ENCODE measurements at places on chromosomes 3 and 15.

GRCh38 chr15:51401051-51401780, 59.8 kb downstream of the GLDN start:
- DNase-seq: no peak

- no peak for DNase-seq
Measured at GRCh38 chr3:99526921-99527320, 111.5 kb upstream of the COL8A1 start.

- DNase-seq: no peak
Measured at GRCh38 chr15:83064859-83065258, 2.2 kb downstream of the BTBD1 start.

GRCh38 chr15:67968564-67968963, 85.6 kb upstream of the PIAS1 start:
- DNase-seq: no peak

DNA sequence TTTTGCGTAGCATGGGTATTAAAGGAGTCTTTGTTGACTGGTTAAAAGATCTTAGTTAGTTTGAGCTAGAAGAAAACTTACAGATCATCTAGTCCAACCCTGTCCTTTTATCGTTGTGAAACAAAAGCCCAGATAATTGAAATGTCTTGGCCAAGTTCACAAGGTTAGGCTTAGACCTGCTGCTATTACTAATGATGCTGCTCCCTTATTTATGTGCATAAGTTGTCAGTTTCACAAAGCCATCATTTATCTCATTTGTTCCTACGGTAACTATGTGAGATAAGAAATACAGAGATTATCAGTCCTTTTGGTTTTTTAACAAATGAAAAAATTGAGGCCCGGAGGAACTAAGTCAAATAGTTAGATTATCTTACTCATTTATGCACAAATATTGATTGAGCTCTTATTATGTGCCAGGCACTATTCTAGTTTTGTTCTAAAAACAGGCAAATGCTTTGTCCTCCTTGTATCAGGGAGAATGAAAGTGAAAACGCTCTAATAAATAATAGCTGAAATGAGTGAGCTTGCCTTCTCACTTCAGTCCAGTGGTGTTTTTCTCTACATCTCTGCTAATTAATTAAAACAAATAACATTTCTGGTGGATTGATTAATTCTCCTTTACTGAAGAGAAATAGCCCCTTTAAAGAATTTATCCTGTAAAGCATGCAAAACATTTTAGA, 49.1 kb upstream of the TPRG1 start:
- no peak for DNase-seq

DNA sequence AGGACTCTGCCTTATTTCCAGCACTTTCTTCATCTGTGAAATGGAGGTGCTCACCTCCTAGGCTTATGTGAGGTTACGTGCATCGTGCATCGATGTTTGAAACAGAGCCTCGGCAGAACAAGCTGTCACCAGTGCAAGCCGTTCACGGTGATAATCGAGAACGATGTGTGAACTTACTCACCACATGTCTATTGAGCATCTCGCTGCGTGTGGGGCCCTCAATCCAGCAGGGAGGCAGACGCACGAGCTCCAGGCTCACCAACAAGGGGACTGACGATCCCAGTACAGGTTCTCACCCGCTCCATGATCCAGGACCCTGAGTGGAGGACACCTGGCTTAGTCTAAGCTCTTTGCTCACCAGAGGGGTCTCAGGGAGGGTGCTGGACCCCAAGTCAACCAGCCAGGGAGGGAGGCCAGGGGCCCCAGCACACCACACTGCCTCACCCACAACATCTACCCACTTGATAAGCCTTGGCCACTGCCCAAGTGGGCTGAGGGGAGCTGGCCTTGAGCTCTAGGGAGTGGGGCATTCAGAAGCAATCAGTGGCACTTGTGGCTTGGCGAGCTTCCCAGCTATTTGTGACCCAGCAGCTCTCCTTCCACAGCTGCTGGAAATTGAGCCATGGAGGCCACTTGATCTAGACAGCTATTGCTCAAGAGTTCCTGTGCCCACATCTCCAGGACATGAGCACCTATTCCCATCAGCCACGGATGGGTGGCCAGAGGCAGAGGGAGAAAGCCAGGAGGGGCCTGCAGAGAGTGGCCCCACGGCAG, 34.4 kb upstream of the SLC6A1 start:
- DNase-seq: no peak

GRCh38 chr3:177885063-177885462, 651.2 kb upstream of the KCNMB2 start:
- DNase-seq: no peak

DNA sequence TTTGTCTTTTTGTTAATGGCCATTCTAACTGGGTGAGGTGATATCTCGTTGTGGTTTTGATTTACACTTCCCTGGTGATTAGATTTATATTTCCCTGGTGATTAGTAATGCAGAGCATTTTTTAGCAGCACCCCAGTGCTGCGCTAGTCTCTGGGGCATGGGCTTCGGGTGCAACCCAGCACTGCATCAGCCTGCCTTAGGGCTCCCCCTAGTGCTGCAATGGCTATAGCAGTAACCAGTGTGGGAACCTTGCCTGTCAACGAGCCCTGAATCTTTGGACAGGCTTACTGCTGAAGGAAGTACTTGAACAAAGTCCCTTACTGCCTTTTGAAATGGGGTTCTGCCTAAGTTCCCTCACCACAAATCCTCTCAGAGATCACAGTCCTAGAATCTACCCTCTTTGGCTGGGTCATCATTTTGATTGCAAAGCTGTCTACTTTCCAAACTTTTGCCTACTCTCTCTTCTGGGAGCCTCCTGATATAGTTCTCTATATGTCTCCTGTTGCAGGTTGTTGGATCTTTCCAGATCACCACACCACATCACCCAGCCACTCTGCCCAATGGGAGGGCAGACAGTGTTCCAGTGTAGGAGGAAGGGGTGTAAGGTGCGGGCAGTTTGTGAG, 79.2 kb upstream of the CCNL1 start:
- peak; percentile 46 for DNase-seq

DNA sequence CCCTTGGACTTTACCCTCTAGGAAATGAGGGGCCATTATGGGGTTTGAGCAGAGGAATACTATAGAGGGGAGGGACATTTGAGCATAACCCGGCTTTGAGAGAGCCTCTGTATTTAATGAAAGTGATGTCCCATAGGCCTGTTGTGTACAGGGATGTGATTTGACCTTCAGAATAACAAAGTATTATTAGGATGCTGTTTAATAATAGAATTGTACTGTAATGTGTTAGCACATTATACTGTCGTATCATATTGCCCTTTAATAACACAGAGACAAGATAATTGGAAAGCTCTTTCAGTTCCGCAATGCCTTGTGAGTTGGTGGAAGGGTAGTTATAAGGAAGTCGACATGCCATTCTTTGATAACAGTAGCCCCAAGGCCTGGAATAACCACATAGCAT, 328.3 kb downstream of the RYR3 start:
- DNase-seq: no peak

DNA sequence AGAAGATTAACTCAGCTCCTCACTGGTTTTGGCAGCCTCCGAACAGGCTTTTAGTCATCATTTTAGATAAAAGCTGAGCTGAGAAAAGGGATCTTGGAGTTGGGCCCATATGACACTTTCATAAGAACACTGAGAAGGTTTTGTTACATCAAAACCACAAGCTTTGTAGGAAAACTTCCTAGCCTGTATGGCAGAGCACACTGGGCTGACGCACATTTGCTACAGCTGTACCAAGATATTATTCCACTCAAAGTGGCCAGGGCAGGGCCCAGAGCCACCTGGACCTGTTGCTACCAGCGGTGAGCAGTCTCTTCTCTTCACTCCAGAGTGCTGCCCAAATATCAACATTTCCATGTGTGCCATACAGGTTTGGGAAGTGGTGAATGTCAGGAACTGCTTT, 160.5 kb upstream of the CCDC54 start:
- DNase-seq: no peak

GRCh38 chr3:129015388-129016105, 14.4 kb downstream of the EFCC1 start:
- DNase-seq: no peak

DNA sequence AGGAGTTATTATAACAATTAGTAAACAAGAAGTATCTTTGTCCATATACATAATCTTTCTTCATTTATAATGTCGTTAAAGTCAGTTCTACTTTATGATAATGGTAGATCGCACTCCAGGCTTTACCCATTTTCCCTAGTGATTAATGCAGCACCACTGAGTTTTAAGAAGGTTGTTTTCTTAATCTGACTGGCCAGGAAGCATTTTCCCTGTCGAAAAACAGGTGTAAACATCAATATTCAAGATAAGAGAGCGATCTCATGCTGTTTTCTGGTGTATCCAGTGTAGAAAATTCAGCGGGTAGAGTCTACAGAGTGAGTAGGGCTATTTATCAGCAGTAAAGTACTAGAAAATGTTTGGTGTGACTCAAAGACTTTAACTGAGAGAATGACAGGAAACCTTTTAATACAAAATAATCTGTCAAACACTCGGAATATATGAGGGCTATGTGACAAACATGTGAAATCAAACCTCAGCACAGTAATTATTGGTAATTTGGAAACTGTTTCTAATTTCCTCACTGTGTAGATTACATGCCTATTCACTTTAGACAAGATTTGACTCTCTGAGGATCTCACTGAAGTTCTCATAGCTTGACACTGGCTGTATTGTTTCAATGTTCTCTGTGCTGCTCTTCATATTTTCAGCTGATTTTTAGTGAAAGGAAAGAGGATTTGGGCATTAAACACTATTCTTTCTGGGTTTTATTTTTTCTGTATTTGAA, 1013.2 kb downstream of the VGLL3 start:
- DNase-seq: no peak

- DNase-seq: peak; percentile 61
Measured at GRCh38 chr15:70322051-70322668, 224.4 kb upstream of the TLE3 start.

DNA sequence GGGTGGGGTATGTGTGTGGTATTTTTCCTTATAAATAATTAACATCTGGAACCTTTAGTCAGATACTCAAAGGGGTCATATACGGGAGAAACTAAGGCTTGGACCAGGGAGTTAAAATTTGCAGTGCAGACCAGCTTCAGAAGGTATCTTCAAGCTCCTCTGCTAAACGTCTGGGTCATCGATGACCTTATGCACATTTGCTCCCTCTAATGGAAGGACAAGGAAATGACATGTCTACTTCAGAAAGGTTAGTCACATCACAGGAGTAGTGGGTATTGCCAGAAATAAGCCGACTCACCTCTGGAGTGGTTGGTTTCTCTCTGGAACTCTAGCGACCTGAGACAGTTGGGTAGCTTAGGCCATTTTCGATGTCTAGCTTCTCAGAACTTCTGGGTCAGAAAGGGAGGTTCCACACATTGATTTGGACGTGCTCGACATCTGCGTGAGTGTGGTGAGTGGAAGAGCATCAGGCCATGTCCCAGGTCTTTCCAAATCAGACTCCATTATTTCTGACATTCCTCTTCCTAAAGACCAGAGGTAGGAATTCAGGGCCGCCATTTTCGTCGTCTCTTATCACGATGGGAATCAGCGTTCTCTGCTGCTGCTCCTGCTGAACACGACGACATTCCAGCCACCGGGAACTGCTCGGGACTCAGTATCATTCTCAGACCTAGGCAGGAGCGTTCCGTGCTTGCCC, 31.8 kb upstream of the RASA2 start:
- peak; percentile 54 for DNase-seq

GRCh38 chr15:66986951-66987350, 78.5 kb upstream of the SMAD3 start:
- DNase-seq: no peak

GRCh38 chr15:40534371-40534770, 30.5 kb downstream of the CCDC32 start:
- no peak for DNase-seq

DNA sequence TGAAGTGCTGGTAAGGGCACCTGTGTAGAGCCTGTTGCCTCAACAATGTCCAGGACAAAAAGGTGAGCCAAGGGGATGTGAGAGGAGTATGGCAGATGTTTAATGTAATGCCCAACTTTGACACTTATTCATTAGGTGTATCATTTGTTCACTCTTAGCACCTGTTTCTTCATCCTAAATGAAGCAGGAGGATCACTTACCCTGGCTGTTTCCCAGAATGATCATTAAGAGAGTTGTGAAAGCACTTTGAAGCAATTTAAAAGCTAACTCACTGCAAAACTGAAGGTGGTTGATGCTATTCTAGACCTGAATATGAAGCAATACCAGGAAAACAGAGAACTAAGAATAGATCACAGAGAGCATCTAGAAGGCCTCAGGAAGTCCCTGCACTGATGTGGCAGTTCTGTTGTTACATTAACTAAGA, 3.4 kb upstream of the HHLA2 start:
- peak; percentile 58 for DNase-seq

GRCh38 chr3:6449099-6449498, 411.8 kb upstream of the GRM7 start:
- no peak for DNase-seq

GRCh38 chr3:184982076-184982475, 170.1 kb downstream of the VPS8 start:
- DNase-seq: no peak

- no peak for DNase-seq
Measured at GRCh38 chr15:39195961-39196486, 384.9 kb upstream of the THBS1 start.

- DNase-seq: no peak
Measured at GRCh38 chr15:79455943-79456342, 23.8 kb downstream of the MINAR1 start.

- DNase-seq: no peak
Measured at GRCh38 chr3:146590521-146590920, 14.6 kb downstream of the PLSCR5 start.

DNA sequence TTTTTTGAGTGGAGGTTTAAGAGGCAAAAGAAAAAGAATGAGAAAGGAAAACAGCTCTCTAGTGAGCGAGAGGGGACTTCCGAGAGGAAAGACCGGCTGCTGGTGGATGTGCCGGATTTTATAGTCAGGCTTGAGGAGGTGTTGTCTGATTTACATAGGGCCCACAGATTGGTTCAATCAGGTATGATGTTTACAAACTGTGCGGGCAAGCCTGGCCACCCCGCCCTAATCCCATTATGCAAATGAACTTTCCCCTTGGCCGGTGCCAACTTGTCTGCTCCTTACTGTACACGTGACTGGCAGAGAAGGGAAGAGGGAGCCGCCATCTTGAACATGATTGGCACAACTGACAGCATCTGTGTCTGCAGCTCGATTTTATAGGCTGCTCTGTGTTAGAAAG, 44.7 kb downstream of the FAM43A start:
- no peak for DNase-seq

DNA sequence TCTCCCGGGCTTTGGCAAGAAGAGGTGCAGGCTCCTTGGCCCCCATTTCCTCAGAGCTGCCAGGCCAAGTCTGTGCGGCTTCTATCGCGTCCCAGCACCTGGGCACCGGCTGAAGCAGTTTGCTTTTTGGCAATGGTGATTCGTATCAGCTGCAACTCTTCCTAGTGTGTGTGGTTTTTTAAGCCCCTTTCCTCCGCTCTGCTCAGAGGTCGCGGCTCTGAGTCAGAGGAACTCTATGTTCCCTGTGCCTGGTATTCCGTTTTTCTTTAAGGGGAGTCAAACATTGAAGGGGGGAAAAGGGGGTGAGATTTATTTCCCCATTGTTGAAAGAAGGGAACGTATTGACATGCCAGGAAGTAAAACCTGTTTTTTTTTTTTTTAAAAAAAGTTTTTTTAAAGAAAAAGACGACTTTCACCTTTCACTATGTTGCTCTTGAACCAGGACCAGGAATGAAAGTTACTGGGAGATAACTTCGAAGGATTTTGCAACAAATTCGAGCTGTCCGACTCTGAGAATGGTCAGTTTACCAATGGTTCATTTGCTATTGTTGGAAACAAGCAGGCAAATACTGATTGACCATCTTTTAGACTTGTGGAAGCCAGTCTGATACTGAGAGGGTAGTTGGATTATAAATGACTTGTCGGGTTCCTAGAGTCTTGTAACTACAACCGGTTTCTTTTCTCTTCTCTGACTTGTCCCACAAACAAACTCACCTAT, 1.1 kb downstream of the ARMC8 start:
- no peak for DNase-seq

Data from GM12864 (cell line).